ENCODE measurements at places on chromosomes 7 and 10.

DNA sequence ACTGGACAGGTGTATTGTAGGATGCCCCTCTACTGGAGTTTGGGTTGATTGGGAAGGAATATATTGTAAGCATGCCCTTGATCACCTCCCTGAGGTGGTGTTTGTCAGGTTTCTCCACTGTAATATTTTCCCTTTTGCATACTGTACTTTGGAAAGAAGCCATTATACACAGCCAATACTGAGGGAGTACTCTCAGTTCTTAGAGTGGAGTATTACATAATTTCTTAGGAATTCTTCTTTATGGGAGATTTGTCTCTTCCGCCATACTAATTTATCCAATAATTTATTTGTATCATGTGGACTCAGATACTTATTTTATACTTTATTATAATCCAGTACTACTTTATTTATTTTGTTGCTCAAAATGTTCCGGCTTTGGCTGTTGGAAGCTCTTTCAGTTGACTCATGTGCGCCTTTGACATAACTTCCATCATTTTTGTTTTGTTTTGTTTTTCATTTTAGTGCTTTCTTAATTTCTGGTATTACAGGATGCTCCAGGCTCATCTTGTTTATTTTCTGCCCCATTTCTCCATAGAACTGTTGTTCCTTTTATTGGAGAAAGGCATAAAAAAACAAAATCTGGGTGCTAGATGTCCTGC is 29.7 kb downstream of the MKLN1 start:
- no peak for DNase-seq

DNA sequence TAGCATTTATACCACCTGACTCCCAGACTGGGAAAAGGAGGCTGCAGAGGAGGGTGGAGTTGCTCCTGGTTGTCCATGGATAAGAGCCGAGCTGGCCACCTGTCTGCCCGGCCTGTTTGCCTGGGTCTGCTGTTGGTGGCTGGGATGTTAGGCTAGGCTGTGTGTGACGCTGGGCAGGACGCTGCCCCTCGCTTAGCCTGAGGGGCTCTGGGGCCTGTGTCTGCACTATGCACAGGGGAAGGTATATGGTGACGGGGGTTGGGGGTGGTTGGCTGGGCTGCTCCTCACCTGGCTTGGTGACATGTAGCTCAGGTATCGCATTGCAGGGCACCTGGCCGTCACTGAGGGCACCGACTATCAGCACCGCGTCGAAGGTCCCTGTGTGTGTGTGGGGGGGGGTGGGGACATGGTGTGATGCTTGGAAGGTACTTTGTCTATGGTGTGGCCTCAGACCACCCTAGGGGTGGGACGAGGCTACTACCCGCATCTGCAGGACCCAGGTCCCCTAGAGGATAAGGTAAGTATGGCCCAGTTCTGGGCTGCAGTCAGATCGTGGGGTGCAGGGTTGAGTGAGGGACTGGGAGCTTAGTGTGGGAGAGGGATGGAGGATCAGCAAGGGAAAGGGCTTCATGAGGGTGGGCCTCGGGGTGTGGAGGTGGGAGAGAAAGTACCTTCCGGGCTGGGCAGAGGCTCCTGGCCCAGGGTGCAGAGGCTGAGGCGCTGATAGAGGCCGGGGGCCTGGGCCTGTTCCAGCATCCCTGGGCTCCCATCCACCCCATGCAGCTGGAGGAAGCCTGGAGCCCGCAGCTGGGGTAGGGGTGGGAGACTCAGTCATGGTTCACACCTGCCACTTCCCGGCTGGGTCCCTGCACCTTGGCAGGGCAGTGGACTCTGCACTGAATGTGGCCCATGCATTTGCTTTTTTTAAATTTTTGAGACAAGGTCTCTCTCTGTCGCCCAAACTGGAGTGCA is 2.3 kb downstream of the METTL27 start:
- DNase-seq, result no peak

GRCh38 chr7:151767557-151767956 is 109.4 kb downstream of the PRKAG2 start:
- no peak for DNase-seq

GRCh38 chr10:819326-819725 is 112.2 kb downstream of the LARP4B start:
- no peak for DNase-seq

- no peak for DNase-seq
These were observed 126.3 kb downstream of the CNOT4 start for GRCh38 chr7:135383525-135384175.

Data from gastrocnemius medialis (tissue), 4 donors.